ENCODE measurements at places on chromosomes 1 and 21. TPM values are rescaled to one million over a fixed set of nuclear protein-coding genes. Genes with fewer than 3 reads are reported as not detected.

DNA sequence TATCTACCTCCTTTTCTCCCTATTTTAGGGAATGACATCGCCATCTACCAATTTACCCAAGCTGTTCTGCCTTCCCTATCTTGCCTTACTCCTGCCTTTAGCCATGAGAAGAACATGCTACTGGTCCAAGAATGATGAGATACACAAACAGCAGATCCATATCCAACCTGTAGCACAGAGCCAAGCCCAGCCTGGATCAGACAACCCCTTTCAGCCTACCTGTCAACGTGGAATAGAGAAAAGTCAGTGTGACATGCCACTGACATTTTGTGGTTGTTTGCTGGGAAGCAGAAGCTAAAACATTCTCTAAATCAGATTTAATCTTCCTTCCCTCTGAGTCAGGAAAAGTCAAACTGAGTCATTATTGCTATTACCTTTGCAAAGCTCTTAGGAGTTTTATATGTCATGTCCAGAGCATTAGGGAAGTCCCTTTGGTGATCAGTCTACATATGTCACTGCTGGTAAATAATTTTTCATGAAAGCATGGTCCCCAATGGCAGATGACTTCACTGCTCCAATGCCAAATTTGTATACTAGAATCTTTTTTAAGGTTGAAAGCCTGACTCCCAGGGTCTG, 143.1 kb downstream of the TPR start:
- H3K4me3 ChIP-seq: no peak overlapping the region
- no peaks in the 10 kb centered on the region for H3K27me3 ChIP-seq
- H3K4me1 ChIP-seq: peaks cover 11% of the 10 kb centered on the region
- no peak for DNase-seq
- H3K36me3 ChIP-seq: no peaks in the 10 kb centered on the region

- H3K27me3 ChIP-seq: peaks cover 11% of the 10 kb centered on the region
- H3K4me1 ChIP-seq: no peaks in the 10 kb centered on the region
- no peak overlapping the region for H3K27ac ChIP-seq
- no peak for DNase-seq
- no peak overlapping the region for H3K4me3 ChIP-seq
- H3K36me3 ChIP-seq: no peaks in the 10 kb centered on the region
These were observed 736 bp upstream of the BARHL2 start for GRCh38 chr1:90717665-90718410.

DNA sequence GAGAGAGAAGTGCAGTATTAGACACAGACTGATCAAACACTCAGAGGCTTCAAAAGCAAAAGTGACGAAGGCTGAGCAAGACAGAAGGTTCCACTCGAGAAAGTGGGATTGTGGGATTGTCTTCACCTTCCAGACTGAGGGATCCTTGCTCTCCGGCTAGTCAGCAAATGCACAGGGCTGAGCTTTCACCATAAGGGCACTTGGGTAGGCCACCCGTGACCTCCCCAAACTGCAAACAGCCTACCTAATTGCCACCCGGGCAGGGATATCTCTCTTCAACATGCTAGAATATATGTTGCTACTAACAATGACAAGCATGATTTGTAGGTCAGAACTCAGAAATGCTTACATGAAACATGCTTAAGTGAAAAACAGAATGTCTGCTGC, 35.3 kb upstream of the RIPK4 start:
- H3K4me1 ChIP-seq: no peaks in the 10 kb centered on the region
- no peak for DNase-seq

GRCh38 chr1:240672132-240672811, 60.3 kb upstream of the GREM2 start:
- no peaks in the 10 kb centered on the region for H3K4me1 ChIP-seq
- H3K36me3 ChIP-seq: no peaks in the 10 kb centered on the region
- no peak for DNase-seq
- H3K27ac ChIP-seq: no peak overlapping the region

GRCh38 chr1:43337588-43337987, at the start of gene MPL:
Gene MPL (plus strand): TSS chr1:43337818. CDS start chr1:43337849, 31 bp downstream.
- H3K27ac ChIP-seq: no peak within 1 kb of the TSS
- DNase-seq: no peak
- peaks cover 3% of the 10 kb centered on the region for H3K4me1 ChIP-seq
- no peaks in the 10 kb centered on the region for H3K27me3 ChIP-seq

ZNF687 gene
- total RNA-seq: 28.7 TPM

HP1BP3 gene
- 251 TPM for total RNA-seq

All from PC-9 (cell line).